Sigmoid colon (tissue), 7 donors: ENCODE measurements at places on chromosomes 16 and 17. TPM values are rescaled to one million over a fixed set of nuclear protein-coding genes. Genes with fewer than 3 reads are reported as not detected.

MILR1 gene
- total RNA-seq, result 2.5 TPM

DNA sequence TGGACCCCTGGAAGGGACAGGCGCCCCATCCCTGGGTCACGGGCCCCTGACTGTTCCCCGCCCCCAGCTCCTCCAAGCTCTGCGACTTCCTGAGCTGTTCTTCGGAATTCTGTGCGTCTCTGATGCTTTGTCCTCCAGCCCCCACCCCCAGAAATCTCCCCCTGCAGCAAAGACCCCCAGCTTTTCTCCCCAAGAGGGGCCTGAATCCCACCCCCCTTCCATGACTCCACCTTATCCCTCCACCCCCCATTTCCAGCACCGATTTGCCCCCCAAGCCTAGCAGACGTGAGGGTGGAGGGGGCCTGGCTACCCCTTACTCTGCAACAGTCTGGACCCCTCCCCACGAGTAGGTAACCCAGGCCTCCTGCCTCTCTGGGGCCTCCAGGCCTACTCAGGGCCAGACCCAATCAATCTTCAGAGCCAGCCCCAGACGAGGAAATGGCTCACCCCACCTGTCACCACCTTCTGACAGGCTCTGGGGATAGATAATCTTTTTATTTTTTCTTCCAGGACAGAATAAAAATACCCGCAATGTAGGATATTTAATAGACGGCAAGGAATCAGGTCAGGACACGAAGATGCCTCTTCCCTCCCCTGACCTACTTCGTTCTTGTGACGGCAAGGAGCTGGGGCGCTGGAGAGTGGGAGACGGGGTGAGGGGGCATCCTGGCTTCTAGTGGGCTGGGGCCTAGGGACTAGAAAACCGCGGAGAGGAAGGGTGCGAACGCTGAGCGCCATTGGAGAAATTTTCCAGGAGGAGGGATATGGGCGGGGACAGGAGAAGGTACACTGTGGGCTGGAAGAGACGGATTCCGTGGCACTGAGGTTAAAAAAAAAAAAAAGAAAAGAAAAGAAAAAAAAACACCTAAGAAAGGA is 744 bp upstream of the PLXDC1 start:
- DNase-seq, result peak; percentile 76

ACSM2A gene
- not detected for total RNA-seq

GRCh38 chr17:63841350-63842172 is 924 bp downstream of the SMARCD2 start:
- DNase-seq, result peak; percentile 89

GRCh38 chr16:24819462-24820040 is 26.2 kb upstream of the SLC5A11 start:
- DNase-seq, result no peak

DPEP2 gene
- total RNA-seq, result 2.1 TPM

DNA sequence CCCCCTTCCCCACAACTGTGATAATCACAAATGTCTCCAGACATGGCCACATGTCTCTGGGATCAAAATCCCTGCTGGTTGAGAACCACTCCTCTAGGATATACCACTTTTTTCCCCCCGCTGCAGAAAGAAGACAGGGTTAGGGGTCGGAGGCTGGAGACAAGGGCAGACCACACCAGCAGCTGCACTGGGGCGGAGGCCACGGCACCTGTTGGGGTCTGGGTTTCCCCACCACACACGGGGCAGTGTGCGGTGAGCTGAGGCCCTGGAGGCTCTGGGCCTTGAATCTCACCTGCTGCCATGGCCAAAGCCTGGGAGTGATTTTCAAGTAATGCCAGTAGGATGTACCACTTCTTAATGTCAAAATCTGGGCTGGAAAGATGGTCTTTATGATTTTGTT is 320.5 kb downstream of the SNX29 start:
- DNase-seq, result no peak

DNA sequence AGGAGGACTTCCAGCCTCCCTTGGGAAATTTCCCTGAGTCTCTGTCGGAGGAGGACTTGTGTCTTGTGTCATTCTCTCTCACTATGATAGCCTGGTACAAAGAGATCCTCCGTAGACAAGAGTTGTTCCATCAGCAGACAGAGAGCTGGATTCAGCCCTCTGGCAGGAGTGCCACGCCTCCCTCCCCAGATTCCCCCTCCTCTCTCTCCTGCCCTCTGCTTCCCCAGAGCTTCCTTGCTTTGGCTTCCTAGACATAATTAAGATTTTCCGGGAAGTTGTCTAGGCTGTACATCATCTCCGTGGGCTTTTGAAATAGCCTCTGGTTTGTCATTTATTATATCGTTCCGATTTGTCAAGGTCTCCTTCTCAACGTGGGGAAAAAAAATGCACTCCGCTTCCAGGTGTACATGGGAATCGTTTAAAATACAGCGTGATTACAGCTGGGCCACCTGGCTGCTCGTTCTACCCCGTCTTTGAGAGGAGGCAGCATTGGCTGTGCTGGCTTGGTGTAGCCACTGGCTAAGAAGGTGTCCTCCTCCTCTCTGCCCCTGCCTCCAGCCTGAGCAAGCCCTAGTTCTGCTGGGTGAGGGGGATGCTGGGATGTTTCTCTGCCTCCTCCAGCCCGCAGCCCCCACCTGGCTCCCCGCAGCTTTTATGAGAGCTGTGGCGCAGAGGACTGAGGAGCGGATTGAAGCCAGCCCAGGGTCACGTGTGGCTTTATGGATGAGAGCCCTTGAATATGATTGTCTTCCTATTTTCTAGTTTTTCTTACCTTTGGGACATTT is 282.5 kb downstream of the SNX29 start:
- DNase-seq, result no peak

ARL5C gene
- 0.28 TPM for total RNA-seq

TNK1 gene
- total RNA-seq, result 5.4 TPM
